ENCODE measurements at places on chromosomes 1 and 21. TPM values are rescaled to one million over a fixed set of nuclear protein-coding genes. Genes with fewer than 3 reads are reported as not detected.

PPIAL4G gene
- 0.60 TPM for total RNA-seq

CASQ2 gene
- total RNA-seq, result not detected

TMEM125 gene
- total RNA-seq, result not detected

LHX8 gene
- total RNA-seq, result not detected

TXNIP gene
- 195 TPM for total RNA-seq

SLC37A1 gene
- total RNA-seq, result 18.9 TPM
